ENCODE measurements at places on chromosomes 1 and 21.

DNA sequence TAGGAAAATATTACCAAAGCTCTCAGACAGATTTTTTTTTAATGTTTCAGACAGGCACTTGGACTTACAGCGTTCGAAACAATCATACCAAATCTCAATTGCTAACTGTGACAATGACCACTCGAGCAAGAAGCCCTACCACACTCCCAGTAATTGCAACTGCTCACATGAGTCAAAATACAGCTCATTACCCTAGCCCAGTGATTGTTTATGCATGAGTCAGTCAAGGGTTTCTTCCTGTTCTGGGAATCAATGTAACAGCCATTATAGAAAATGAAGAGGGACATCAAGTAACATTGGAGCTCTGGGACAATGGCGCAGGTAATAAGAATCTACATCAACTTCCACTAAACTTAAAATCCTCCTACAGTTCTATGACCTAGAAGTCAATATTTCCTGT lies 56.1 kb upstream of the SH3GLB1 start:
- no peak for DNase-seq

DNA sequence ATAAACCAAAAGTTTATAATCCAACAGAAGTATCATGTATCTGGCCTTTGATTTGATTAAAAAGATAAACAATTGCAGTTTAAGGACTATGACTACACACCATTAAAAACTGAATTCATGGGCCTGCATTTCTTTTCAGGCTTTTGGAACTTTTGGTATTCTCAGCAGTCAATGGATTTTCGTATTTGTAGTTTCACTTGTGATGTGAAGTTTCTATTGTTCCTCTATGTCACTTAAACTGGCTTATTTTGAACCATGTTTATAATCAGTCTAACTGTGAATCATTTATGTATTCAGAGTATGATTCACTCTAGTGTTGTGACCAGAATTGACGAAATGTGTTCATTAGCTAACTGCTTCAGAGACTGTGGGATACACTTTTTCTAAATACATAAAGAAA lies 132.9 kb downstream of the COQ8A start:
- peak; percentile 55 for DNase-seq

DNA sequence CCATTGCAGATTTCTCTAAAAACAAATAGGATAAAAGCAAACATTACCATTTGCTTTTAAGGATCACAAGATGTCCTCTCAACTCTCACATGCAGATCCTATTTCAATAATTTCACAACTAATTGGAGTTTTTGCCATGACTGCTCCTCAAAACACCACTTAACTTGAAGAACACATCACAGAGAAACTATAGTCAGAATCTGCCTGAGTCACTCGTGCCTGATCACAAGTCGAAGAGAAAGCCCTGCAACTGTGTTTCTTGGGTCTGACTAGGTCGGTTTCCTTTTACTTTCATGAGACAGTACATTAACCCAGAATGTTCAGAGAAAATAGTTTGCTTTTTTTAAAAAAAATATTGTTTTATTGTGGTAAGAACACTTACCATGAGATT lies 46.3 kb upstream of the SMYD2 start:
- no peak for DNase-seq

GRCh38 chr1:51624855-51625254 lies 8.0 kb downstream of the OSBPL9 start:
- DNase-seq: peak; percentile 25

DNA sequence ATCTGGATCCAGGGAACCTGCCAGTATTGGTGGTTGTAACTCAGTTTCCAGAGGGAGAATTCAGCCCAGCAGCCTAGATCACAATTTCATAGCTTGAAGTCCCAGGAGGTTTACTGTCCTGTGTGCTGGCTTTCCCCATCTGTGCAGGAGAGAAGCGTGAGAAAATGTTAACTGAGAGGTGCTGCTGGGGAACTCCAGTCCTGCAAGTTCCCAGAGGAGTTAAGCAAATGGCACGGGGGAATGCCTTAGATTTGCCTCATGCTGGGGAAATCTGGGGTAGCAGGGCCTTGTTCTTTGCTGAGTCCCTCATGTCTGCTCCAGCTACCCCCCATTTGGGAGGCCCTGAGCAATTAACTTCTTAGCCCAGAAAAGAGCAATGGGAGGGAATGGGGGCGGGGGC lies 25.1 kb upstream of the SLAMF6 start:
- DNase-seq: no peak

DNA sequence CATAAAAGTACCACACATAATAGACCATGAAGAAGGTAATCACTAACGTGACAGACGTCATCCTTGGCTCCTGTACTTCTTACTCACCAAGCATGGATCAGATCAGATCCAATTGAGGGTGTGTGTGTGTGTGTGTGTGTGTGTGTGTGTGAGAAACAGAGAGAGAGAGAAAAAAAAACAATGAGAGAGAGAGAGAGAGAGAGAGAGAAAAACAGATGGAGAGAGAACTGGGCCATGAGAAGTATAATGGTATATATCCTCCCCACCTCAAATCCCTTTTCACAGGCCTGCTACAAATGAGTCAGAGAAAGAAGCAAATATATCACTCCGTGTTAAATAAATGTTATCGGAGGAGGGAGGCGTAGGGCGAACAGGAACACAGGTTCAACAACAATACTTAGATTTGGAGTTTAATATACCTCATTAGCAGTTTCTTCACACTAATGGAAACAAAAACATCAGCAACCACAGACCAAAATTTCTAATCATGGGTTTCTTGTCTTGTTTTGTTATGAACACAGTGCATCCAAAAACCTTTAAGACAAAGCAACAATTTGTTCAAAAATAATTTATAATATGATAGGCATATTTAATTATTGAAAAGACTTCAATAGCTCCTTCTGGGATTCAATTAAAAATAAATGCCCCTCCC lies 45.3 kb downstream of the TIAM1 start:
- peak; percentile 1 for DNase-seq

GRCh38 chr21:27771938-27772483 lies 805.1 kb upstream of the ADAMTS5 start:
- no peak for DNase-seq

DNA sequence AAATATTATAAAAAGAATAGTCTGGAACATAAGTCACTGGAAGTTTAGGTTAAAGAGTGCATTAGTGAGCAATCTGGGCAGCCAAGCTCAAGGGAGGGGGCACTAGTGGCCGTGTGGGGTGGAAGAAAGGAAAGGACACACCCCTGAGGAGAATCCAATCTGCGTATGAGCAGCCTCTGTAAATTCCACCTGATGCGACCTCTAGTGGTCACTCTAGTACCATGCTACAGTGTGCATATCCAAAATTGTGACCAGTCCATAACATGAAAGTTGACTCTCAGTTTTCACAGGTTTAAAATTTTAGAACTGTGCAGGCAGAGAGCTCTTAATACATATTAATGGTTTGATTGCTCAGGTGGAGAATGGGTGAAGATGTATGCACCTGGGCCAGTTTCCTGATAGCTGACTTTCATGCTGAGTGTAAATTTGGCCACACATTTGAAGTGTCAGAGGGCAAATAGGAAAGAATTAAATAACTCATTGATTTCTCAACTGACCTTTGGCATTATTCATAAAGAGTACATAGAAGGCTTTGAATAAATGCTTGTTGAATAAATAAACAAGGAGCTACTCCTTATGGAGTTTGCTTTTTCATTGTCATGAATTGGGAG lies 105.9 kb upstream of the C21orf91 start:
- peak; percentile 70 for DNase-seq

- DNase-seq: no peak
Observed at GRCh38 chr1:176227579-176227978, 20.5 kb upstream of the COP1 start.

GRCh38 chr1:33086384-33086850 lies 5.5 kb downstream of the AZIN2 start:
- peak; percentile 47 for DNase-seq

GRCh38 chr1:233294913-233295236 lies 650 bp downstream of the PCNX2 start:
- peak; percentile 66 for DNase-seq

DNA sequence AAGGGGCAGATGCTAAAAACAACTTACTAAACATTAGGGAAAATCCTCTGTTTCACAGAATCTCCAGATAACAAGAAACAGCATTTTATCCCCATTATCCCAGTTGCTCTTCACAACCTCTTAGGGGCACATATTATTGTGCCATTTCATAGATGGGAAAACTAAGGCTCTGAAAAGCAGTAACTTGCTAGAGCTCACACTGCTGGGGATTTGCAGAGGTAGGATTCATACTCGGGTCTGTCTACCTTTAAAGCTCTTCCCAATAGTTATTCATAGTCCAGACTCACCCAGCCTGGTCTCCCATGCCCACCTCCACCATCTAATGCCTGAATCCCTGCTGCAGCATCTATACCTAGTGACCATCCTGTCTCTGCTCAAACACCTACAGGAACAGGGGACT lies 67.7 kb downstream of the RRAGC start:
- no peak for DNase-seq

GRCh38 chr21:36113647-36114428 lies 21.0 kb upstream of the CBR3 start:
- DNase-seq: peak; percentile 78

DNA sequence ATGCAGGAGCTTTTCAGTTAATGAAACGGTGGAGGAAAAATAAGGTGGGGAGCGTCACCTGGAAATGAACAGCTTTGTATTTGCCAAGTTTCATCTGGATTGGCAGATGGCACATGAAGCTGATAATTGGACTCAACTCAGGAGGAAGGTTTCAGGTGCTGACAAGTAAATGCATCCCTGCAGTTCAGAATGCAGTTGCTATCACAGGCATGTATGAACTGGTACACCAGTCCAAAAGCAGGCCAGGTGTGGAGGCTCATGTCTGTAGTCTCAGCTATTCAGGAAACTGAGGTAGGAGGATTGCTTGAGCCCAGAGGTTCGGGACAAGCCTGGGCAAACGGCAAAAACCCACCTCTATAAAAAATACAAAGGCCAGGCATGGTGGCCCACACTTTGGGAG lies 15.5 kb downstream of the DEGS1 start:
- DNase-seq: no peak

DNA sequence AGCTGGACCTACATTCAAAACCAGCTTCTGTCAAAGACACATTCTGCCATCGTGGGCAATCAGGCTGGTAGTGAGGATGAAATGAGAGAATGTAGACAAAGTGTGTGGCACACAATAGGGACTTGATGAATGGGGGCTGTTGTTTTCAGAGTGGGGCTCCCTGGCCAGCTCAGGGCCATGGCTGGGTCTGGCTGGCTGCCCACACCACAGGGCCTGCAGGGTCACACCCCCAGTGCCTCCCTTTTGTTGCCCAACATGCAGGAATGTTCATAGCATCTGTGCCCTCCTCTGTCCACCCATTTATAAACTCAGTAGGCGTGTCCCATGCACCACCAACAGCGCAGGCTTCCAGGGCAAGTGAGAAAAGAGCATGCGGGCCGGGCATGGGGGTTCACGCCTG lies 20.8 kb upstream of the ECE1 start:
- no peak for DNase-seq

DNA sequence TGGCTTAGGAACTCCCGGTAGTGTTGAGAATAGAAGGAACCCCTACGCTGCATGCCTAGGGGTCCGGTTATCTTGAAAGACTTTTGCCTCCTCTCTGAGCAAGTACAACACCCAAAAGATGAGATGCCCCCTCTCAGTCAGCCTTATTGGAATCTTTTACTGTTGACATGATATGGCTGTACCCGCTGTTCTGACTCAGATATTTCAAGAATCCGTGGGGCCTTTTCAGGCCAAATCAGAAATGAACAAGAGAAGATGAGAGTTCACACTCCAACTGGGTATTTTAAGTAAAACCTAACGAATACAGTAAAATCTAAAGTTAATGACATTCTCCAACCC lies 164.2 kb downstream of the PPIAL4G start:
- DNase-seq: no peak

GRCh38 chr1:44239961-44240371 lies 26.7 kb downstream of the DMAP1 start:
- no peak for DNase-seq

- DNase-seq: no peak
Observed at GRCh38 chr1:3192361-3192760, 123.4 kb downstream of the PRDM16 start.

- DNase-seq: no peak
Observed at GRCh38 chr1:39522661-39523567, 31.5 kb downstream of the BMP8A start.

- DNase-seq: no peak
Observed at GRCh38 chr1:228210076-228210651, 2.3 kb downstream of the OBSCN start.

DNA sequence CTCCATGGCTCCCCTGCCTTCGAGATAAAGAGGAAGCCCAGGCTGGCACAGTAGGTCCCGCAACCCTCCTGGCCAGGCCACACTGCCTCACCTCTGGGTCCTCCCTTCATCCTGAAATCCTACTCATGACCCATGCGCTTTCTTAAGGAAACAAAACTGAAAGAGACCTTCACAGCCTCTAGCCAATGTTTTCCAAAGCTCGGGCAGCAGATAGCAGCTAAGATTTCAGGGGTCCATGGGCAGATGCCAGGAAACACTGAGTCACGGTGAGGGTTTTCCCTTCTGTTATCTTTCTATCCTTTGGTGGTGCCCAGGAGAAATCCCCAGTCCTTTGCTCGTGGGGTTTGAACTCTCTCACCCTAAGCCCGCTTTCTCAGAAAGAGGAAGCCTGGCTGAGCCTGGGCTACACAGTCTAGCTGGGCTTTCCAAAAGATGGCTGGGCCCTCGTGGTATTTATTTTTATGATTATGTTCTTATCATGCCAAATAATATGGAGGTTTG lies 26.6 kb downstream of the TTC39A start:
- DNase-seq: no peak

DNA sequence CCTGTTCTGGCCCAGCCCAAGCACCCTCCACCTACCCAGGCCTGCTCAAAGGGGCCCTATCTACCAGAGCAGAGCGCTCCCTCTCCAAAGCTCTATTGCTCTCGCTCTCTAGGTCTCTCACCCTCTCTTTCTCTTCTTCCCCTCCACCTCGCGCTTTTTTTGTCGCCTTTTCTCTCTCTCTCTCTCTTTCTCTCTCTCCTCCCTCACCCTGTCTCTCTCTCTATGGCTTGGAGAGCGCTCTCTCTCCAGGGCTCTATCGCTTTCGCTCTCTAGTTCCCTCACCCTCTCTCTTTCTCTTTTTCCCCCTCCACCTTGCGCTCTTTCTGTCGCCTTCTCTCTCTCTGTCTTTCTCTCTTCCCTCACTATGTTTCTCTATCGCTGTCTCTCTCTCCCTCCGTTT lies 3.4 kb upstream of the ZNF678 start:
- no peak for DNase-seq

DNA sequence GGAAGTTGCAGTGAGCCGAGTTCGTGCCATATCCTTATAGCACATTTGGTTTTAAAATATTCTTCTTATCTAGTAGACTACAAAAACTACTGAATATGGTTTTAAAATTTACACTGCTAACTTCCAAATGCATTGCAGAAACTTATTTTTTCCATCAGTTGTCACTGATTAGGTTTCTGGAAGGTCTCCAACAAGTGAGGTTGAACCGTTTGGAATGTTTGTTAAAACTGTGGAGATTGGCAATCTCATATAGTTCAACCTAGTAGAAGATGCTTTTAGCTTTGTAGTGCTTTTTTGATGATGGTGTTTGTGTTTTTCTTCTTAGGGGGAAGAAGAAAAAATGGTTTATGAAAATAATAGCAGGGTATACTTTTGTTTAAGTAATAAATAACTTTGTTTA lies 12.9 kb downstream of the CENPF start:
- DNase-seq: no peak

Measured in activated CD4-positive, alpha-beta T cell treated with anti-CD3 and anti-CD28 coated beads, Interleukin-2, Interleukin-6, amounts not matched to agents 100 ng/mL and 50 ng/mL, durations not matched to agents 16 hours and 8 hours (primary cell).